ENCODE measurements at places on chromosomes 2 and 18.

DNA sequence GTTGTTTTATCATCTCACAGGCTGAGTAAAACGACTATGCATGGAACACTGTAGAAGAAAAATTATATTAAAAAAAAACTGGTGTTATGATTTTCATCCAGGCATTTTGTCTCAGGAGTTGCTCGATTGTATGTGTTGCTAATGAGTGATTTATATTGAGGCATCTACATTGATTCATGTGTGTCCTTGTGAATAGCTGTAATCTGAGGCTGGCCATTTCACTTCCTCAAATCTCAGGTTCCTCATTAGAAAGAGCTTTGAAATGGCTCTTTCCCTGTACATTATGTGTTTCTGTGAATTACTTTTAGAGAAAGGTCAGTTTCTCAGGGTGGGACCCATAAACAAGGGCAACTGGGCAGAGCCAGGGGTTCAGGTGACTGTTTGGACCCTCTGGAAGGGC lies 2.3 kb downstream of the IL18R1 start:
- DNase-seq: peak; percentile 71

GRCh38 chr2:137405496-137405895 lies 558.8 kb upstream of the HNMT start:
- DNase-seq: no peak

- no peak for DNase-seq
These were observed 131.3 kb downstream of the CCDC148 start for GRCh38 chr2:158325031-158325781.

DNA sequence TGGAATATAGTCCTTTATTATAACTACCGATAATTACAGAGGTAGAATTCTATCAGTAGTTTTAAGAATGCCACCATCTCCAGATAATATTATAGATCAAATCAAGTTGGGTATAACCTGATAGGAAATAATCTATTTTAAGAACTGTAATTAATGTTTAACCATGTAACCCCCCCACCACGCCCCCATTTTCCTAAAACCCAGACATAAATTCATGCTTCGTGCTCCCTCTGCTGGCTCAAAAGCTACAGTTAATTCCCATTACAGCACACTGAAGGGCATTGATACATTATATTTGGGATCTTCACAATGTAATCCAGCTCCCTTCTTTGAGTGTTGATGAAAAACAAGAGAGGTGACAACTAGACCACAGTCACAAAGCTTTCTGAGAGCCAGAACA lies 228.0 kb upstream of the SMAD7 start:
- DNase-seq: peak; percentile 32

- DNase-seq: no peak
These were observed 322.8 kb downstream of the STK39 start for GRCh38 chr2:167924556-167924955.

DNA sequence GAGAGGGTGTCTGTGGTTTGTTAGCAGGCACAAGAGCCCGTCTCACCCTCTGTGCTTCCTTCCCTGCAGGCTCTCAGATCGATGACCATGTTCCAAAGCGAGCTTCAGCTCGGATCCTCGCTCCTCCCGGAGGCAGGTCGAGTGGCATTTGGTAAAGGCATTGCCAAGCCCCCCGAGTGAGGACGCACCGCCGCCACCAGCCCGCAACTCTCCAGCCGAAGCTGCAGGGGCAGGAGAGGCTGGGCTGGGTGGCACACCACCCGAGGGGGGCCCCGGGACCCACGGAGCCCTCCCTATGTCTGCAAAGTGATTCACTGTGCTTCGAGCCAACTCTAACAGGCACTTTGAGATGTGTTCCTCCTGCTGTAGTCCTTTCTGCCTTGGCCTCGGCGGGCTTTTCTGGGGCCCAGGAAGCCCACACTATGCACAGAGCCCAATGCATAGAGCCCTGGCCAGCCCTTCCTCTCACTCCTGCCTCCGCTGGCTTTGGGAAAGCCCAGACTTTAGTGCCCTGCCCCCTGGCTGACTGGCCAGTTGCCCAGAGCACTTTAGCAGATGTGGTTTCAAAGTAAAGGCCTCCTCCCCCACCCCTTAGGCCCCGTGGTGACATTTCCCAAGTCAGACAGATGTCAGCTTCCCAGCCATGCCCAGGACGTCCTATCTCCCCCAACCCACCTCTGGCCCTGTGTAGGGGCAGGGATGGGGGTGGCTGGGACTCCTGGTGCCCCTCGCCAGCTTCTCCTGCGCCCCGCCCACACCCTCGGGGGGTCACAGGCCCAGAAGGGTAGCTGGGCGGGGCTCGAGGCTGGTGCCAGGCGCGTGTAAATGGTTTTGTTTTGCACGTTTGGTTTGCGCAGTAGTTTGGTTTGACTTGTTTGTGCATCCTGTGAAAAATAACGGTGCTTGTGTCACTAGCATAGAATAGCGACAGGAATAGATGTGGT lies 23.3 kb upstream of the MAPRE3 start:
- peak; percentile 47 for DNase-seq

DNA sequence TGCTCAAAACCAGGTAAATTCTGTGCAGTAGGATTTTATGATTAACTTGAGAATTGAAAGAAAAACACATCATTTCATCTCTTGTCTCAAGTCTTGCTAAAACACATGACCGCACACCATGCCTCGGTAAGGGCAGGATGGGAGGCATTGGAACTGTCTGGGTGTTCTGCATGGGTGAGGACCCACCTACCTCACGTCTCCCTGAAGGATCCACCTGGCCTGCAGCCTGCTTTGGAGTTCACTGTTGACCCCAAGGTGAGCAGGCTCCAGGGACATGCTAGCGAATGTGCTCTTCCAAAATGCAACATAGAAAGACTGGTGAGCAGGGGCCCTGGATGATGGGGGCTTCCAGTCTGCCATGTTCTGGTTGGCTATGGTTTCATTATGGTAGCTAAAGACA lies 131.5 kb downstream of the NCK2 start:
- no peak for DNase-seq

GRCh38 chr2:15273452-15273851 lies 287.7 kb downstream of the NBAS start:
- DNase-seq: no peak

DNA sequence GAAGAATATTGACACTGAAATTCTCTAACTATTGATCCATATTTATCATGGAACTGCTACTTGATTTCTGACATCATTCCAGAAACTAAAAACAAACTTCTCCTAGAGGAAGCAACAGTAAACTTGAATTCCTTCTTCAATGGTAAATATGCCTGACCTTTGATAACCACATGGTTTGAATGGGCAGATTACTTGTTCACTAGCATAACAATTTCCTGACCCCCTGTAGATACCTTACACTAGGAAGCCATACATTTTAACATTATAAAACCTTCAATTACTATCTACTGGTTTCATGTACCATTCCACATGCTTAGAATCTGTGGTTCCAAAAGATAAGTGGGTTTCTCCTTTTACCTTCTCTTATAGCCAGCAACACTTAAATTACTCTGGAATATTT lies 36.5 kb upstream of the DSG1 start:
- DNase-seq: no peak

DNA sequence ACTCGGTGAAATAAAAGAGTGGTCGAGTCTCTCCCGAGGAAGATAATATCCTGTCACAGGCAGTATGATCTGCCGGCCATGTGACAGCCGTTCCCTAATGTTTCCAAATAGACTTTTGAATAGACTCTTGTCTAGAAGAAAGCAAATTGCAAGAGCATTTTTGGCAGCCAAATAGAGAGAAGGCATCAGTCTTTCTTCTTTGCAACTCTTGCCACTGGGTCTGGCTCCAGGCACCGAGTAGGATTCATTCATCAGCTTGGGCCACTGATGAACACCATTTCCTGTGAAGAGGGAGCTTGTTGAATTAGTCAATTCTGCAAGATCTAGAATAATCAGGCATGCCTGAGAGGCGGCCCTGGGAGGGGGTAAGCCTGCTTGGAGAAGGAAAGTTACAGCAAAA lies 165.6 kb downstream of the KLHL29 start:
- DNase-seq: no peak

GRCh38 chr2:69073928-69074570 lies 61.1 kb downstream of the ANTXR1 start:
- DNase-seq: no peak

- DNase-seq: no peak
These were observed 786.8 kb downstream of the ERBB4 start for GRCh38 chr2:211751848-211752247.

DNA sequence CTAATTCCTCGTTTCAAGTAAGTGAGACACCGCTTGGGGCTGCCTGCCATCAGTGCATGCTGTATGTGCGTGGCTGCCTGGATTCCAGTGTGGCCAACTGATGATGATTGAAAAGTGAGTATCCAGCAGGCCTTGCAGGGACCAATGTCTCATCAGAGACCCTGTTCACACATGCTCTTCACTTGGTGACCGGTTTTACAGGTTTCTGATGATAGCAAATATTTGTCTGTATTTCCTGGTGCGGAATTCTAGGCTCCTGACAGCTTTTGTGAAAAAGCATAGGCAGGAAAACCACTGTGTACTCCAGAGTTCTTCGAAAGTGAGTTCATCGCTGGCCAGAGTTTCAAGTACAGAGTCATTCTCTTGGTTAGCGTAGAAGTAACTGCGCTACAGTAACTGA lies 13.8 kb upstream of the YWHAQ start:
- DNase-seq: no peak

DNA sequence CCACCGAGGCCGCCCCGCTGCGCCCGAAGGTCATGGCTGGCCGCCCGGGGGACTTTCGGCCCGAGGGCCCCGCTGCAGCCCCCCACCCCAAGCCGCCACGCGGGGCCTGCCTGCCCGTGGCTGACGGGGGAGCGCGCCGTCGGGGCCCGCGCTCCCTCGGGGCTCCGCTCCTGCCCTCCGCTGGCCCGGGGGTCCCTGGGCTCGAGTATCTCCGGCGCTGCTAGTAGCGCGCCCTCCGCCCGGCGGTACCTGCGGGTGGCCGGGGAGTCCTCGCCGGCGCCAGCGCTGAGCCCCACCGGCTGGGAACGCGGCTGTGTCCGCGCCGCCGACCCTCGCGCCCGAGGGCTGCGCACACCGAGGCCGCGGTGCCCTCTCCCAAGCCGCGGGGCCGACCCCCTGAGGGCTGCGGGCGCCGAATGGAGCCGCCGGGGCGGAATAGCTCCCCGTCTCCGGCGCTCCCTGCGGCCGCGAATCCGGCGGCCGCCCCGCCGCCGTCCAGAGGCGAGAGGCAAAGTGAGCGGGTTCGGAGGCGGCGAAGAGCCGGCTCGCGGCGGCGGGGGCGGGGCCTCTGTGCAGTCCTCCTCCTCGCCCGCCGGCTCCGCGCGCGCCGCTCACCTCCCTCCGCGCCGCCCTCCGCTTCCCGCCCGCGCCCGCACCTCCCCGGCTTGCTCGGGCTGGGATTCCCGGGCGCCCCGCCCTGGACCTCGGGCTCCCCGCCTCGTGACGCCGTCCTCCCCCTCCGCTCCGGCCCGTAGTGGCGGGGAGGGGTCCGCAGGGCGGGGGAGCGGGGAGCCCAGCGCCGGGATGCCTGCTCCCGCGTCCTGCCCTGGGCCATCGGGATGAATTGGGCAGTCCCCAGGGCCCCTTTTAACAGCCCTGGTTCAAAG lies at the start of gene KCNG3:
Gene KCNG3 (minus strand): TSS at position 515 of the 887 bp plus-strand sequence. CDS start 481 bp downstream, at position 34.
- peak; percentile 39 for DNase-seq

- DNase-seq: no peak
These were observed 80.8 kb upstream of the PAPOLG start for GRCh38 chr2:60675301-60675700.

- DNase-seq: peak; percentile 7
These were observed 385.5 kb upstream of the HNRNPA3 start for GRCh38 chr2:176826984-176827668.

- no peak for DNase-seq
These were observed 127.5 kb upstream of the GAREM1 start for GRCh38 chr18:32598144-32598543.

DNA sequence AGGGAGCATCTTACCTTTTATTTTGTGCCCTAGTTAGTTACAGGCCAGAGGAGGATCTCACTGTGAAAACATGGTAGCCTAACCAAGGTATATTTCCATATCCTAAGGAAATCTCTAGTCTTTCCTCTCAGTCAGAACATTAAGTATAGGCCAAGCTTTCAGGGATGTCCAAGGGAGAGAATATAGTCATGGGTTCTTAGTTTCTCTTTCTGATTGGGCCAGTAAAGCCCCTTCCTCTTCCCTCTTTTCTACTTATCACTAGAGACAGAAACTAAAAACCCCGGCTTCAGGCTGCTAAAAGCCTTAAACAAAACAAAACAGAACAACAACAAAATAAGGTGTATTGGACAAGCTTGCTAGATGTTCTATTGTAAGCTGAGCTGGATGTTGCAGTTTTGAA lies 44.3 kb upstream of the TNFRSF11A start:
- peak; percentile 65 for DNase-seq

DNA sequence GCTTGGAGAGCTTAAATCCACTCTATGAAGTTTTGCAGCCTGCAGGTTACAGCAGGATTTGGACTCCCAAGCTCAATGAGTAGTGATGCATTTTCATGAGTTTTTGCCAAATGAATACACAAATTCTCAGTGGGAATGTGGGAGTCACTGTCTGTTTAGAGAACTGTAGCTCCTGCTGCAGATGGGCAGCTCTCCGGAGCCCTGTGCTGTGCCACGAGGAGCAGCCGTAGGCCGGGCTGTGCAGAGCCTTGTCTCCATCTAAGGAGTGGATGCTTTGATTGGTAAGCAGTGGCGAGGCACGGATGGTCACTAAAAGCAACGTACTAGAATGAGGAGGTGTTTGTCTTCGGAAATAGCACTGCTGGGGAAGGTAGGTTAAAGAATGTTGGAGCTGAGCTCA lies 96.0 kb upstream of the NFATC1 start:
- DNase-seq: no peak

DNA sequence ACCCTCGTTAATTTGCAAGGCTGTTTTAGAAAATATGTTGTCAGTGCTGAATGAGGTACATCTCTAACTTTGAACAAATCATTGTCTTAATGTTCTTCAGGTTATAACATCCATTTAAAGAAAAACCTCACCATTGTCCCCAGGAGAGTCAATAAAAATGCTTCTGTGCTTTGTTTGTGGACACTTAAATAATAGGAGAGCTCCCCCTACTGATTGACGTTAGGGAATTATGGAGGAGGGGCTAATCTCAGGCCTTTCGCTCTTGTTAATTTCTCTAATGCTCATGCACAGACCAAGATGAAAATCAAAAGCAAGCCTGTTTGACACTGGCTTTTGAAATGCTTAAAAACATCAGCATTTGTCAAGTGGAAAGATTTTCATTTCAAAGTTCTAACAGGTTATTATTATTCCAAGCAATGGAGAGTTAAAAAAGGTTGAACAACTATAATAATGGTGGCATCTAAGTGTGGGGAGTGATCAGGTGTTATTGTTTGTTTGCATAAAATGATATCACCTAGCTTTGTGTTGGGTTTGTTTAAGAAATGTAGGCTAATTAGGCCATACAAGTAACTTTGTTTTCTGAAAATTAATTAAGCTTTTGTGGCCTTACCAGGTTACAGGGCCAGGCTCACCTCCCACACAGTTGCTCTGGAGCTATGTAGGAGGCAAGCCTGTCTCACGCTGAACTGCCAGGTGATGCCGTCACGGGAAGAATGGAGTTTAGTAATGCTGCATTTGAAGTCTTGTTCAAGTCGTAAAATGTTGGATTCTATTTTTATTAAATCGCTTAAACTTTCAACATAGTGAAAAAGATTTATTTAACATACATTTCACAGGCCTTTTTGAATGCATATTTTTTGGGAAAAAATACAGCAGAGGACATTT lies 51.7 kb upstream of the SMIM21 start:
- peak; percentile 61 for DNase-seq
